ENCODE measurements at places on chromosomes 2 and 18. TPM values are rescaled to one million over a fixed set of nuclear protein-coding genes. Genes with fewer than 3 reads are reported as not detected.

The GDF7 gene
- 0.09 TPM for total RNA-seq

The ABCB11 gene
- total RNA-seq: not detected

The GLB1L gene
- 5.5 TPM for total RNA-seq

The VWA3B gene
- total RNA-seq: 0.33 TPM

The ICOS gene
- not detected for total RNA-seq
